ENCODE measurements at places on chromosomes 3 and 15.

- DNase-seq = no peak
Measured at GRCh38 chr3:8775181-8775580, 5.8 kb upstream of the OXTR start.

DNA sequence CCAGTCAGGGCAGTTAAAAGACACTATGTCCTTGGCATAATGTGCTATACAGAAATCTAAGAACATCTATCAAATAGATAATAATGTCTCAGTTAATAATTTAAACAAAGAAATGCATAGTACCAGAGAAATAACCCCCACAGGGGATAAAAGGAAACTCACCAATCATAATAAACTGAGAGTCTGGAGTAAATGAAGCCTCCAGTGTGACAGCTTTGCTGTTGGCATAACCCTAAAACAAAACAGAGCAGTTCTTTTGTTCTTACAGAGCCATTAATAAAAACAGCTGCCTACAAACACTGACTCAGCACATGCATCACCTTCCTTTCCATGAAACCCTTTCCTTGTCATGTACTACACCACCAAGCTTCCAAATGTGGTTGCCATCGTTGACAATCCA is 13.5 kb downstream of the PPM1M start:
- no peak for DNase-seq

DNA sequence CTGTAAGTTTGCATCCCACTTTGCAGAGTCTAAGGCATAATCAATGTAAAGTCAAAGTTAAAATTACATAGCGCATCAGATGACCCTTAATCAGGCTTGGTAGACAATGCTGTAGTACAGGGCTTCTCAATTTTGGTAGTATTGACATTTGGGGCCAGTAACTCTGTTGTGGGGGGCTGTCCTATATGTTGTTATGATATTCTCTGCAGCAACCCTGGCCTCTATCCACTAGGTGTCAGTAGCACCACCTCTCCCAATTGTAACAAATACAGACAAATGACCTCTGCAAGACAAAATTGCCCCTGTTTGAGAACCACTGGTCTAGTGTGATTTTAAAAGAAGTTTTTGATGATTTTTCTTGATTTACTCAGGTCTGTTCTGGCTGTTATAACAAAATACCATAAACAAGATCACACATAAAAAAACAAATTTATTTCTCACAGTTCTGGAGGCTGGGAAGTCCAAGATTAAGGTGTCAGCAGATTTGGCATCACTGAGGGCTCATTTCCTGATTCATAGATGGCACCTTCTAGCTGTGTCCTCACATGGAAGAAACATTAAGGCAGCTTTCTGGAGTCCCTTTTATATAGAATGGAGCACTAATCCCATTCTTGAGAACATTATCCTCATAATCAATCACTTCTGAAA is 37.6 kb upstream of the SLC9A9 start:
- no peak for DNase-seq

GRCh38 chr15:67472957-67473356 is 48.0 kb upstream of the C15orf61 start:
- peak; percentile 10 for DNase-seq

DNA sequence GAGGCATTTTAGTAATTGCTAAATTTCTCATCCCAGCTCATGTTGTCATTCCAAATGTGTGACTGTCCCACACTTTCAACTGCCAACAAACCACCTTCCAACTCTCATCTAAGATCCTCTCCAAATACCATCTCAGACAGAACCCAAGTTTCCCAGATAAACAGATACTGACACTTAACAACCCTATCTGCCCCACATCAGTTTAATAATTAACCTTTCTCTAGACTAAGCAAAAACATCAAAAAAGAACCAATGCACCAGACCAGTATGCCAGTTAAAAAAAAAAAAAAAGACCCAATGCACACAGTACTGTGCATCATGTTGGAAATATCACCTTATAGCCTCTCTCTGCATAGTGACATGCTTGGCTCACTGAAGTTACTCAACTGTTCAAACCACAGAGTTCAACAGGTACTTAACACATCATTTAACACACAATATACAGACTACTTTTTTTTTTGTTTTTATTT is 5.5 kb downstream of the SFMBT1 start:
- no peak for DNase-seq

DNA sequence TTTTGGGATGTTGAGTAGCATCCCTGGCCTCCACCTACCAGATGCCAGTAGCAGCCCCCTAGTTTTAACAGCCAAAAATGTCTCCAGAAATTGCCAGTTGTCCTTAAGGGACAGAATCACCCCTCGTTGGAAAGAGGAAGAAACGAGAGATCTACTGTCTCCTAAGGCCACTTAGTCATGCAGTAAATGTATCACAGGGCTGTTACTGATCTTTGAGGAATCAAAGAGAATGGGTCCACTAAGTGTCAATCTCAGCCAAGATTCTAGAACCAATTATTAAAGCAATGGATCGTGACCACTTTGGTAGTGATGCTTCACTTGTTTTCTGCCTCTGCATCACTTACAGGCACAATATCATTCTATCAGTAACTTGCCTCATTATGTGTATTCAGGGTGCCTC is 26.4 kb downstream of the POLG start:
- DNase-seq = no peak

GRCh38 chr3:13352621-13353131 is 67.4 kb downstream of the NUP210 start:
- DNase-seq = no peak

- DNase-seq = no peak
Measured at GRCh38 chr3:66395635-66396034, 105.2 kb downstream of the LRIG1 start.

DNA sequence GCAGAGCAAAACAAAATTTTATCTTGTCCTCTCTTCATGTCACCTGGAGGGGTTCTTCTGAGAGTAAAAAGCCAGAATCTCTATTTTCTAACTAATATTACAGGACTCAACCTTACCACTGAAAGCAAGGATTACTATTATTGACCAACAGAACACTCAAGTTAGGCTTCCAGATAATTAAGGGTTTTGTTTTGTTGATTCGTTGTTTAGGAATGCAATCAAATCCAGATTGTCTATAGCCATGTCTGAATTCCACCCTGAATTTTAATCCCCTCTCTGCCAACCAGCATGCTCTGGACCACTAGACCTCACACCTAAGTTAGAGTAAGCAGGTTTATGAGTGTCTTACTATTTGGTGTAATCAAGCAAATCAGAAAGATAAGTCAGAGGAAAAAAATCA is 90.7 kb downstream of the PEAK1 start:
- DNase-seq = no peak

GRCh38 chr15:71810256-71811035 is at the start of gene NR2E3:
TSS of gene NR2E3 (plus strand) at chr15:71810554. CDS start at chr15:71810744, 190 bp downstream.
- DNase-seq = no peak

GRCh38 chr3:66464512-66464894 is 36.3 kb downstream of the LRIG1 start:
- DNase-seq = no peak

DNA sequence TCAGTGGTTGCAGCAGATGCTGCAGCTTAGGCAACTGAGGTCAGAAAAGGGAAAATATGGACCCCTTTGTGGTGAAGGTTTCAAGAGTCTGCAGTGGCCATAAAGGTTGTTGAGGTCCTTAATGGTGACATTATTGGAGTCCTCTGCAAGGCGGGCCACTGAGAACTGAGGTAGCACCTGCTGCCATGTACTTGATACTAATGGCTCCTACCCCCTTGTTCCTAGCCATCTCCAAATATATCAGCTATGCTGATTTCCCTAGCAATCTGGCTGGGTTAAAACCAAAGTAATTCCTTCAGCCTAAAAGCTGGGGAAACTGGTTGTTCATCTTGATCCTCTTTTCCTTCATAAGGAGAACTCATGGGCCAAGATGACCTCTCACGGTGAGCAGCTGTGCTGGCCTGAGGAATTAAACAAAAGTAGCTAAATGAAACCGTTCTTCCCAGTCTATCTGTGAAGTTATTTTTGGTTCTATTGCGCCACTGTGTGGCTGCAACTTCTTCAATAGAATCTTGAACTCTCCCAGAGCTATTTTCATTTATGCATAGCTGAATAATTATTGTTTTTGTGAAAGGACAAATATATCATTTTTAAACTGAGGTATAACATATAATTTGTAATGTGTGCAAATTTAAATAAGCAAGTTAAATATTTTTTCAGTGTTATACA is 76.1 kb upstream of the PLSCR4 start:
- DNase-seq = peak; percentile 53

DNA sequence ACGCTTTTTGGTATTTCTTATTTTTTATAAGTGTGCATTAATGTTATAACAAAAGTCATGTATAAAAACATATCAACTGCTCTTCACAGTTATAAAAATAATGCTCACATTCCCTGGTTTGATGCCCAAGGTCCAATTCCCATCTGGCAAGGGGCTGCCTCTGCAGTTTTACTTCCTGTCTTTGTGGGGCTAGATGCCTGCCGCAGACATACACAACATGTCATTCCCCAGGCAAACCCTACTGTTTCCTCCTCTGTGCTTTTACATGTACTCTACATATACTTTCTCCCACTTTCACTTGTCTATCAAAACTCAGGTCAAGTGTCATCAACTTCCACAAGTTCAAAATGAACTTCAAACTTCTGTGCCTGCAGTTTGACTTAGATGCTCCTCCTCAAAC is 60.5 kb upstream of the ETV5 start:
- DNase-seq = no peak

All from fibroblast of skin of left biceps (primary cell).